Fibroblast of skin of right biceps (primary cell): ENCODE measurements at places on chromosomes 4 and X.

DNA sequence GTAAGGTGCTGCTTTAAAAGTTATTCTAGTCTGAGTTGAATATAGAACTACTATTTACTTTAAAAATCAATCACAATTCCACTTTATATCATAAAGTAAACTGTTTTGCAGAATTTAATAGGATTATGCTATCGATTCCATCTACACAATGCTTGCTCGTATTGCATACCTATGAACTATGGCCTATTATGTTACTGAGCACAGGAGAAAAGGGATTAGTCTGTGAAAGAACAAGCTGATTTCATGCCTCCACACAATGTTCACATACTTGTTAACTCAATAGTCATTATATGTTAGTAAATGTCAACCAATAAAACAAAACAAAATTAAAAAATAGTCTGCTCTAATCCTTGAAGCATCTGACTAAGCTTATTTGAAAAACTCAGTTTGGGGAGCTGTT, 223.6 kb downstream of the PCDH10 start:
- no peak for DNase-seq

DNA sequence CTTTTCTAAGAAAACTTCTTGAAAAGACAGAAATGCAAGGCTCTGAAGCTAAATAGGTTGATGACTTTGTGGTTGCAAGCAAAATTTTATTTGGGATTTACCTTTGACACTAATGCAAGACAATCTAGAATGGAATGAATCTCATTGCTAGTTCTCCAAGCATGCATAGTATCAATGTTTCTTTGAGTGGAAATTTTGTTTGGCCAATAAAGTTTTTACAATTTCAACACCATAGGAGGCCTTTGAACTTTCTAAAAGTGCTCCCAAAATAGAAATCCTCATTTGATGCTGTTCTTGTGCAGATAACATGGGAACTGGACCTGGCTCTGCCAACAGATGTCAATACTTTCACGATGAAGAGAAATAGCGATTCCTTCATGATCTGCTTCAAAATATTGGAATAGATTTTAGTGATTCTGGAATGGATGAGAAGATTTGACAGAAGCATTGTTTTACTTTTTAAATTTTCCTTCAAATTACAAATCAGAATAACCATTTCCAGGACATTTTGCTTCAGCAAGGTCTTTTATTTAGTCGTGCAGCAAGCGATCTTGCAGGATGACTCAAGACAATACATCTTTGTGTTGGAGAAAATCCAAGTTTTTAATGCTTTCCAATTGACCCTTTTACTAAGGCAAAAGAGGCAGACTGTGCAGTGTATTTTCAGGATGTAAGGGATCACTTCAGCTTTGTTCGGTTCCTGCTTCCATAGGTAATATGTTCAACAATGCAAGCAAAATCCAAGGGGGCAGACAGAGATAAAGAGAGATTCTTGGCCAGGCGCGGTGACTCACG, 51.7 kb upstream of the OTUD4 start:
- DNase-seq: peak; percentile 82

GRCh38 chrX:15786915-15787314, 3.4 kb upstream of the ZRSR2 start:
- no peak for DNase-seq

DNA sequence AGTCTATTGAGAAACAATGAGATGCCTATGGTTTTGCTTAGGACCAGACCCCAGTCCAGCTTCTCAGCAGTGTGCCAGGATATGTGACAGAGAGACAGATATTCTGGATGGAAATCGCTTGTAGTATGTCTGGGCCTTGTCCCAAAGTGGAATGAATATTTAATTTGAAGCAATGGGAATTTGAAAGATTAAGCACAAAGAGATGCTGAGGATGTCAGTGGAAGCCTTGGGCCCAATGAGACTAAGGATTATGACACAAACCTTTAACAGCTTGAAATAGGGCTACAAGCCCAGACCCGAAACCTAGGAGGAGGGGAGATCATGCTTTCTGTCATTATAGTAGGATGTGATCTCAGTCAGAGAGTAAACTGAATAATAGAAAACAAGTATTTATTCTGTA, 459.2 kb downstream of the FAT4 start:
- DNase-seq: no peak

GRCh38 chrX:70525733-70526132, 81.1 kb downstream of the DLG3 start:
- no peak for DNase-seq

DNA sequence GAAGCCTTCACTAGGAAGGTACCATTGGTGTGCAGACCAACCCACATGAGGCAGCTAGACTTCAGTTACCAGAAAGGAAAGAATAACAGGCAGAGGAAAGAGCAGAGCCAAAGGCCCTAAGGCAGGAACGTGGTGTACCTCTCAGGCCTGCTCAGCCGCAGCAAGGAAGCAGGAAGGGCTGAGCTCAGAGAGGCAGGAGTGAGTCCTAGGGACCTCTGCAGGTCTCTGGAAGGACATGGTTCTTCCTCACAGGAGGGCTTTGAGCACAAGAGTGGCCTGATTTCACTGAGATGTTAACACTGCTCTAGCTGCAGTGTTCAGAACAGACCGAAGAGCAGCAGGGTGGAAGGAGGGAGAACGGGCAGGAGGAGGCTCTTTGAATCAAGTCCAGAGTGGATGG, 124.6 kb downstream of the DCHS2 start:
- no peak for DNase-seq

- no peak for DNase-seq
Observed at GRCh38 chrX:13189380-13189779, 130.5 kb downstream of the ATXN3L start.

DNA sequence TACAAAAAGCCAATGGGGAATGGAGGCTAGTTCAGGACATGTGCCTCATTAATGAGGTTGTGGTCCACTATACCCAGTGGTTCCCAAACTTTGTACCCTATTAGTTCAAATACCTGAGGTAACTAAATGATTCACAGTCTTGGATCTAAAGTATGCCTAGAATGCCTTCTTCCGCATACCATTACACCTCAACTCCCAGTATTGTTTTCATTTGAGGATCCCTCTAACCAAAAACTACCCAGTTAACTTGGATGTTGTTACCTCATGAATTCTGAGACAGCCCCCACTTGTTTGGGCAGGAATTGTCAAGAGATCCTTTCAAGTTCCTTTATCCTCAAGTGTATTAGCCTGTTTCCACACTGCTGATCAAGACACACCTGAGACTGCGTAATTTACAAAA, 439.2 kb downstream of the PCDH10 start:
- no peak for DNase-seq

DNA sequence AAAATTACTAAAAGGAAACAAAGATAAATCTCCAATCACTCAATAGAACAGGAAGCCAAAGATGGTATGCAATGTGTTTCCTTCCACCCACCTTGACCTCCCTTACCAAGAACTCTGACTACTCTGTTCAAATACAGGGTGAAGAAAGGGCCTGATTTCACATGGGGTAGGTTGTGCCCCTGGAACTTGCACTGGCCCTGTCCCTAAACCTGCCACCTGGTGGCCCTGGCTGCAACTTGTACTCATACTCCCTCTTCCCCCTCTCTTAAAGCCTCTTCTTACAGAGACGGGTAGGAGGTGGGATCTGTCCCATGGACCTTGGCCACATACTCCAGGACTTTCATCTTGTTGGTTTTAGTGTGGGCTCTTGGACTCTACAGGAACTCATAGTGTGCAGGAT, 17.3 kb upstream of the TMEM185A start:
- DNase-seq: no peak

DNA sequence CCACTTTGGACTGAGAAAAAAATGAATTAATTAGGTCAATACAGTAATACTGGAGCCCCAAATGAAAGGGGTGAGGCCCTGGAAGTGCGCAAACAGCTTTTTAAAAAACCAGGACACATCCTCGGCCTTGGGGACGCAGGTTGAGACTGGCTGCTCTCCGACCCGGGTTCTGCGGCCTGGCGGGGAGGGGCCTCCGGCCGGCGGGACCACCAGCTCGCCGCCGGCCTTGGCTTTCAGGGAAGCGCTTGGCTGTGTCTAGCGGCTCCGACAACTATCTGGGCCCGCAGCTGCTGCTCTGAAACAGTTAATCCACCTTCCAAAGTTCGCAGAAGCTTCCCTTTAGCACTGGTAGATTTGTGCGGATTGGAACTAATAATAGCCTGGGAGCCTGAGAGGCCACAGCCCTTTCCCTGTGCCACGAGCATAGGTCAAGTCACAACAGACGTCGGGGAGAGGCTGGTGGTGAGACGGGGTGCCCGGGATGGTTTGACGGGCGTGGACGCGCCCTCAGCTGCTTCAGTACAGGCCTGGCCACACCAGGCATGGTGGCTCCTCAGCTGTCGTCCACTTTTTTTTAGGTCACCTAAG, 1.1 kb upstream of the SEL1L3 start:
- DNase-seq: no peak

GRCh38 chrX:3509934-3510333, 163.5 kb upstream of the MXRA5 start:
- DNase-seq: no peak

GRCh38 chr4:5753766-5754528, 42.9 kb downstream of the EVC start:
- peak; percentile 79 for DNase-seq

GRCh38 chr4:23614284-23614892, 275.5 kb downstream of the PPARGC1A start:
- DNase-seq: peak; percentile 23
